Stimulated activated CD4-positive, alpha-beta T cell treated with anti-CD3 and anti-CD28 coated beads, Interleukin-4, amount 100 ng/mL, for 4 hours (primary cell): ENCODE measurements at places on chromosomes 6 and 20.

- DNase-seq = no peak
Observed at GRCh38 chr6:151422981-151423380, 28.9 kb downstream of the RMND1 start.

DNA sequence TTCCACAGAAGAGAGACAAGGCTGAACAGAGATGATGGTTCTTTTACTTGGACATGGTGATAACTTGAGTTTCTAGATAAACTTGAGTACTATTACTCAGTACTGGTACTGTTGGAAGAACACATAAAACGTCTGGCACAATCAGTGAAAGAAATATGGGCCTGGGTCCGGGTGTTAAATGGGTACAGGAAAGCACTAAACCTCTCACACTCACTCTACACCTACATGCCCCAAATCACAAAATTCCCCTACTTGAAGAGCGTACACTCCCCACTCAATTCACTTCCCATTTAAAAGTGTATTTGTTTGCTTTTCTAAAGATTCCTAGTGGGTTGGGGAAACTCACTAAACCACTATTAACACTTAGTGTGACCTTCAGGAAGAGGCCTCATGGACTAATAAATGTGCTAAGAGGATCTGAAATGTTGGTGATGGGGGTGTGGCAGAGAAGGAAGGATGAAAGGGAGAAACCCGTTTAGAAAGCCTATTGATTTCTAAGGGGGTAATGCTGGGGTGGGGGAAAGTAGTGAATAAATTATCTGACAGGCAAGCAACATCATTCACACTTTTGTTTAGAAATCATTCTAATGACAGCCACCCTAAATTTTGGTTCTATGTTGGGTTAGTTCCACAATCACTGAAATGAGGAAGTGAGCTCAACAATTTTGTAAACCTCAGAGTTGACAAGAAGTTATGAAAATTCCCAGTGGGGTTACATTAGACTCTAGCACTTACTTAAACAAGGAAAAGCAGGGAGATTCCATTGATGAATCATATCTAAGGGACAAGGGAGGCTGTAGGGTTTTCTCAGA lies 222.6 kb upstream of the MARCKS start:
- no peak for DNase-seq

DNA sequence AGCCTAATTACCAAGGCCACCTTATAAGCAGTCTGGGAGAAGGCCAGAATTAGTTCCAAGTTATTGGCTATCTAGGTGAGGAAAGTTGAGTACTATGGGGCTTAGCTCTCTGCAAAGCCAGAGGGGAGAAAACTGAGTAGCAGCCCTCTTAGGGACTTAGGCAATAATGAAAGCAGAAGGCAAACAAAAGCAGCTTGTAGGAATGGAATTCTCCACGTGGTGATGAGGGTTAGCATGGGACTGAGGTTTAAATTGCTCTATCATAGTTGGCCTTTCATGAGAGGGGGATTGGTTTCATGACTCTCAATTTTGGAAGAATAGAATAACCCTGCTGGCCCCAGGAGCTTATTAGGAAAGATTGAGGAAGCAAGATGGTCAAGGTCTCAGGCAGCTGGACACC lies 7.0 kb upstream of the UBE2J1 start:
- DNase-seq = no peak

DNA sequence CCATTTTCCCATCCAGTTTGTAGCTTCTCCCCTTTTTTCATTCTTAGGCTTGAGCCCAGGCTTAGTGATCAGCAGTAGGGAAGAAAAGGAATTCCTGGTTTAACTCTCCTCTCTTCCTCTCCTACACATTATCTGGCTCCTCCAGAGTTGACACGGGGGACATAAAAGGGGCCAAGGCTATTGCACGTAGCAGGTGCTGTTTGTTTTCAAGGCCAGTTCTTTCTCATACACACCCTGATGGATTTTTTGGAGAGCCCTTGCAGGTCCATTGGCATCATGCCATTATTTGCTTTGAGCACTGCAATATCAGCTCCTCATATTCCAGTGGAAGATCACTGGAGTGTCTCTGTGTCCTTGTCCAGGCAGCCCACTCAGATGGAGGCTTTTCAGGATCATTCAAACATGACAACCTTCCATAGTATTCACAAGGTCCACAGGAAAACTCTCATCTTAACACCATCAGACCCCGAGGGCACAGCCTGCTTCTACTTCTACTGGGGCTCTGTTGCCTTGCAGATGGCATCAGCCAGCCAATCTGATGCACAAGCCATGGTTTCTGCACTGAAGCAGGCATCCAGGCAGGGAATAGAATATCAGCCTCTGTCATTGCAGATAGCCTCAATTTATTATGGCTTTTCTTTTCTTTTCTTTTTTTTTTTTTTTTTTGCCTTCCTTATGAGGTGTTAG lies 18.8 kb downstream of the PLCB4 start:
- DNase-seq = no peak

DNA sequence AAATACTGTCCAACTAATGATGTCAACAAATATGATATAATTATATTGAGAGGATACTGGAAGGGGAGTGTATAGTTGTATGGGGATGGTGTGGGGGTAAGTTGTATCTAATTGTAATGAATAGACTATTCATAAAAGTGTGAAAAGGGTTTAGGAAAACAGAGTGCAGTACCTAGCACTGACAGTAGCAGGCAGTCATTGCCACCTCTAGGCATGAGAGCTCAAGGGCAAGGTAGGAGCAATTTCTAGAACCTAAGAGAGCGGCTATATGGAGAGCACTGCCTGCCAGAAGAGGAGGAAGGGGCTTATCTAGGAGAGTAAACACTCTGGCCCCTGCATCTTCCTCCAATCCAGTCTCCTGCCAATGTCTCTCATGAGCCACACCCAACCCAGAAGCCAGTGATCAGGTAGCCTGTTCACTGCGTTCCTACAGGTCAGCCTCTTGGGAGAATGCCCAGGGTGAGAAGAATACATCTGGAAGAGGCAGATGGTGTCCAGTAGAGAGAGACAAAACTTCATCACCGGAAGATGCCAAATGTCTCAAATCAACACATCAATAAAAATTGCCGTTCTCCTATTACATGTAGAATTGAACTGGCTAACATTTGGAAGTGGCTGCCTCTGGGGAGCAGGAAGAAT lies 200.0 kb downstream of the LY86 start:
- no peak for DNase-seq
